ENCODE measurements at places on chromosomes 12 and 14. TPM values are rescaled to one million over a fixed set of nuclear protein-coding genes. Genes with fewer than 3 reads are reported as not detected.

The PTGER2 gene
- 1.5 TPM for total RNA-seq

The HIGD1C gene
- total RNA-seq = not detected

The IFNG-AS1 gene
- not detected for total RNA-seq

The DYRK2 gene
- total RNA-seq = 9.8 TPM

Measured in A549 treated with CpdA at 1 μM for 4 hours (cell line).